Midbrain (tissue), 1 donor: ENCODE measurements at places on chromosomes 3 and 15.

DNA sequence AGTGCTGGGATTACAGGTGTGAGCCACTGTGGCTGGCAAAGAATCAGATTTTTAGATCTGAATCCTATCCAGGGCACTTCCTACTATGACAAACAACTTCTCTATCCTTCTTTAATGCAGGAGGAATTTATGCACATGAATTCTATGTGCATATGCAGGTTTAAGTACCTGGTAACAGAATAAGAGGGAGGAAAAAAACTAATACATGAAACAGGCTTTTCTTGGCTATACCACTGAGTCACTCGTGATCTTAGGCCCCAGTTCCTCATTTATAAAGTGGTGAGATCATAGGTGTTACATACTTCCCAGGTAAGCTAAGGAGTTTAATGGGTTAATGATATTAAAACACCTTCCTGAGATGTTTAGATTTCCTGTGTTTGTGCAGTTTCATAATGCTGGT, 108.2 kb downstream of the TP63 start:
- DNase-seq: no peak

- DNase-seq: no peak
These were observed 57.3 kb downstream of the ACAP2 start for GRCh38 chr3:195385526-195385925.

GRCh38 chr15:76973362-76973743, 21.6 kb upstream of the PSTPIP1 start:
- DNase-seq: peak; percentile 79

- DNase-seq: peak; percentile 76
These were observed 10.5 kb upstream of the SLITRK3 start for GRCh38 chr3:165206454-165207266.

- DNase-seq: no peak
These were observed 56.7 kb upstream of the CMTM8 start for GRCh38 chr3:32181796-32182195.

GRCh38 chr3:95810462-95810861, 1003.9 kb upstream of the EPHA6 start:
- DNase-seq: no peak

DNA sequence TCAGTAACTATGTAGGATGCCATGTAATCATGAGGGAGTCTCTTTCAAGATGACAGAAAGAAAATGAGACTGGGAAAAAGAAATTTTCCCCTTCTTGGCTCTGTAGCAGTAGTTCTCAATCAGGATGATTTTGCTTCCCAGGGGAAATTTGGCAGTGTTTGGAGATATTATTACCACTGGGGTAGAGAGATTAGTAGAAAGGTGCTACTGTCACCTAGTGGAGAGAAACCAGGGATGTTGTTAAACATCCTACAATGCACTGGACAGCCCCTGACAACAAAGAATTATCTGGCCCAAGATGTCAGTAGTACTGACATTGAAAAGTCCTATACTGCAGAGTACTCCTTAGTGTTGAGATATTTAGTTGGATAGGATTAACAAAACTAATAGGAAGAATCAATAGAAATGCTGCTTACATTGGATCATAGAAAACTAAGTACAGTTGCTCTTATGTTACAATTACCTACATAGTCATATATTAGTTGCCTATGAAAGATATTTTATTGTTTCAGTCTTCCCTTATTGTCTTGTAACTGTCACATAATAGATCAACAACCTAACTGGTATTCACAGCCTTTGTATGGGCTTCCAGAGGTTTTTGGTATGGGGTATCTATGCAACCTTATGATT, 433.3 kb downstream of the RAP2B start:
- DNase-seq: no peak

GRCh38 chr3:41363830-41364523, 164.7 kb downstream of the CTNNB1 start:
- DNase-seq: no peak

DNA sequence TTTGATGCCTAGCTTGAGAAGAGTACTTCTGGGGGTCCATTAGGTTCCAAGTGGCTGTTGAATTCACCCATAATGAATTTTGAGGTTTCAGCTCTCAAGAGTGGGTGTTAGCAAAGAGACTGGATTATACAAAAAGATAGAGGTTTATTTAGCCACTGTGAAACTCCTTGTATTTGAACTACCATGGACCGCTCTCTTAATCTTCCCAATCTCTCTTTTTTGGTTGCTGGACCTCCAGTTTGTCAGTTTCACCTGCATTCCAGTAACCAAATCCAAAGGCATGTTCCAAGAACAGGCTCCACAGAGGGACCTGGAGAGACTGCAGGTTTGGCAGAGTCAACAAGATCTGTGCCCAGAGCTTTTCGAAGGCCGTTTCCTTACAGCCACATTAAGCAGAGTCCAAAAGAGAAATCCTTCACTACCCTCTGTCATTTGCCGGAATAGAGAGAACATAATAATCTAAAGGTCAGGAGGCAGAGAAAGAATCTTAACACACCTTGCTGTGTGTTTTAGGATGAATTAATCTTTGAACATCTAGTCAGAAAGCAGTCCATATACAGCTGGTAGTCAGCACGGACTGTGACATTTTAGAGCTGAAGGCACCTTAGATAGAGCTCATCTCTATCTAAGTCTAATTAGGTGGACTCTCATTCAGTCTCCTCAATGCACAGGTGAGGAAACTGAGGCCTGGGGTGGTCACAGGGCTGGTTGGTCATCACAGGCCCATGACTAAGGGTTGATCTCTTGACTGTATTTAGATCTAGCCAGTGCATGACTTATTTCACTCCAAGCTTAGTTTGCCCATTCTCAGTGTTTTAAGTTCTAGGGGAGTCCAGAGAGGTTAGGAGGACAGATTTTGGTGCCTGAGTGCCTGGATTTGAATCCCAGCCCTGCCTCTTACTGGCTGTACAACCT, 1.3 kb downstream of the ABHD2 start:
- DNase-seq: no peak

DNA sequence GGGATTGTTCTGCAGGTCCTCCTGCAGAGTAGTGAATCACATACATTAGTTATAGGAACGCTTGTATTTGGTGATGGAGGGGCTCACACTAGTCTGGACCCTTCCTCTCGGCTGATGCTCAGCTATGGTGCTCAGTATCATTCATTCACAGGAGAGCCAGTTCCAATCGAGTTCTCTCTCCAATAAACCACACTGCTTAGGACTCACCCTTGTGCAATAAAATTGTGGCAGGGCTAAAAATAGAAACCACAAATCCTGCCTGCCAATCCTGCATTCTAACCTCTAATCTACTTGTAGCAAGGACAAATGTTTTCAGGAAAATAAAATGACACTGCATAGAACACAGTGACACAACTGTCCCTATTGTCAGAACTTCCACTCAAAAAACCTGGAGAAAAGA, 138.4 kb upstream of the TBL1XR1 start:
- DNase-seq: no peak

- DNase-seq: no peak
These were observed 52.8 kb downstream of the RGMA start for GRCh38 chr15:93035953-93036810.

DNA sequence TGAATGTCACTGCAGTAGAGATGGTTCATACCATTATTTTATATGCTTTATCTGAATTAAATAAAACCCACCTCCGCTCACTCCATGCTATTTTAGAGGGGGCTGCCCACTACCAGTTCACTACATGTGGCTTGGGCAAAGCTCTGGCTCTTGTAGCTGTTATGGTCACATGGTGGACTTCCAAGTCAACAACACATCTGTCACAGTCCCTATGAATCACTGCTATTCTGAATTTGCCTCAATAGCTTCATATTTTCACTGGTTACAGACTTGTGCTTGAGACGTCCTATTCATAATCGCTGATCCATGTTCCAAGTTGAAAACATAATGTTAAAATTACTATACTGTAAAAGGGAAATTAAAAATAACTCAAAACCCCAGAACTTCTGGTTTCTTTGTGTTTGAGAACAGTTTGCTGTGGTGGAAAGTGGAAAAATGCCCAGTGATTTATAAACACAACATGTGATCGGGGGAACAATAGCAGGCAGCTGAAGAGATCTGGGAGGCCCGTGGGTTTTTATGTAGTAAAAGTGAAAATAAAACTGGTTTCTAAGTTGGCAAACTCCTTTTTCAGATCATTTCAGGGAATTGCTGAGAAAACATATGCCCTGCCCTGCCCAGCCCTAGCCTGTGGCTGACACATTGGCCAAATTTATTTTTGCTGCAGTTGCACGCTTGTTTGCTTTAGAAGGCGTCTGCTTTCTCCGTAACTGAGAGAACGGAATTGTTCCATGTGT, 128.8 kb upstream of the PRR23C start:
- DNase-seq: peak; percentile 84

- DNase-seq: no peak
These were observed 31.8 kb upstream of the SFMBT1 start for GRCh38 chr3:53077476-53078220.

- DNase-seq: no peak
These were observed 43.4 kb downstream of the GOLGA6A start for GRCh38 chr15:74038707-74039655.

GRCh38 chr3:32448686-32449474, 53.8 kb downstream of the CMTM6 start:
- DNase-seq: peak; percentile 4

- no peak for DNase-seq
These were observed 417.0 kb downstream of the ROBO2 start for GRCh38 chr3:77456906-77457305.

GRCh38 chr15:53549697-53550305, 209.7 kb downstream of the WDR72 start:
- DNase-seq: no peak

GRCh38 chr3:111200027-111200426, 128.4 kb downstream of the NECTIN3 start:
- DNase-seq: no peak

- peak; percentile 53 for DNase-seq
These were observed 532 bp downstream of the B4GALT4 start for GRCh38 chr3:119240101-119240590.

GRCh38 chr3:195556390-195556789, 13.3 kb upstream of the PPP1R2 start:
- DNase-seq: peak; percentile 36

- peak; percentile 27 for DNase-seq
These were observed at the start of gene CNTN3 for GRCh38 chr3:74614107-74614967. Gene CNTN3, minus strand, starts transcription at chr3:74614659. Its CDS starts 93,547 bp downstream, at chr3:74521112.

DNA sequence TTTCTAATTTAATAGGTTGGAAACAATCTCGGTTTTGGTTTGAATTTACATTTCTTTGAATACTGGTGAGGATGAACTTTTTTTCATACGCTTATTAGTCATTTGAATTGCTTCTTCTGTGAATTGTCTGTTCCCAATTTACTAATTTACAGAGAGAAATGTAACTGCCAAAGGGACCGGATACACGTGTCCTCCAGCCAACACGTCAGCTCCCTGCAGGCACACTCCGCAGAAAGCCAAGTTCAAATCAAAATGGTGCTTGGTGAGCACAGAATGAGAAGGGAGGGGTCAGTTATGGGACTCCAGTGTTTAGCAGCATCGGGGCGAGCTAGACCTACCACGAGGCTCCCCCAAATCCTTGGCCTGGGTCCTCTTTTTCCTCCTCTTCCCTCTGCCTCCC, 10.8 kb upstream of the TSEN2 start:
- DNase-seq: no peak

DNA sequence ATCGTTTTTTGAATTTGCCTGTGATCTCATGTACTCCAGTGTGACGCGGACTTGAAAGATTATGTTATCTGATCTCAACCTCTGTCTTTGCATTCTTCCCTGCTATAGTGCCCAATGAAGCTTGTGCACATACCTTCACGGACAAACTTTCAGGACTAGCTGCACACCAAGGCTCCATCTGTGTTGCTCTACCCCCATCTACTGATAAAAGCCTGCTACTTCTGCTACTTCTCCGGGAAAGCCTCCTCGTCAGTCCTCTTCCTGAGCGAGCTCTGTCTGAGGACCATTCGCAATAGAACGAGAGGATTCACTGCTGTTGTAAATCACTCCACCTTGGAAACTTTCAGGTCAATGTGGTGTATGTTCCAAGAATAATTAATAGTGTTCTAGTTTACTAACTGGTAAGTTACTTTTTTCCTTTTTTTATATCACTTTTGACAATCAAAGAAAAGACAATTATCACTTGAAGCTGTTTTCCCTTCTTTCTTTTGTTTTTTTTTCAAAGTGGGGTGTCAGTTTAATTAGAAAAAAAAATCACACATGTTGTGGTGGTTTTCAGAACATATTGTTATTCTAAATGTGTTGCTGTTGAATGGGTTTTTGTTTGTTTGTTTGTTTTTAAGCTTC, 217.6 kb downstream of the ARRDC4 start:
- peak; percentile 62 for DNase-seq

DNA sequence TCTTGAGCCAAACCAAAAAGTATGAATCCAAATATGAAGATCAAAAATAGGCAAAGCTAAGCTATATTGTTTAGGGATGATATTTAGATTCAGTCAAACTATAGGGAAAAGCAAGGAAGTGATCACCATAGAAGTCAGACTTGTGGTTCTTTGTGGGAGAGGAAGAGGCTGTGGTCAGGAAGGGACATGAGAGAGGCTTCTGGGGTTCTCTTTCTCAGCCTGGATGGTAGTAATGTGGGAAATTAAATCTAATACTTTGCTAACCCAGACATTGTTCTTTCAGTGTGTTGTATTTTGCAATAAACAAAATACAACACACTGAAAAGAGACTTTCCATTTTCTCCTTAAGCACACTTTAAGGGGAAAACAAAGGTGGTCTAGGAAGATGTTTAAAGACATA, 3.1 kb downstream of the CX3CR1 start:
- no peak for DNase-seq

DNA sequence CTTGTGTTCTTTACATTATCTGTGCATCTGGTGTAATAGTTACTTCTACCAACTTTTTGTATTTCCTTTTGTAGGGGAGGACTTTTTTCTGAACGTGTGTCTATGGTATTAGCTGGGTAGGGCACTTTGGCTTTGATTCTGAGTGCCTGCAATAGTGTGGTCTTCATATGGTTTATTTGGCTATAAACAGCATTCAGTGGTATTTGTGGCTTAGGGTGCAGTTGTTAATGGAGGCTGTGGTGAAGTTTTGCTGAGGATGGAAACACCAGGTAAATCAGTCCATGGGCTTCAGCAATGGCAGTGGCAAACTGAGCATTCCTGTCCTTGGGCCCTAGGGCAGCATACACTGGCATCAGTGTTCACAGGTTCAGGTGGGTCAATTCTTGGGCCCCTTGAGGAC, 230.6 kb upstream of the CTNNB1 start:
- DNase-seq: no peak

DNA sequence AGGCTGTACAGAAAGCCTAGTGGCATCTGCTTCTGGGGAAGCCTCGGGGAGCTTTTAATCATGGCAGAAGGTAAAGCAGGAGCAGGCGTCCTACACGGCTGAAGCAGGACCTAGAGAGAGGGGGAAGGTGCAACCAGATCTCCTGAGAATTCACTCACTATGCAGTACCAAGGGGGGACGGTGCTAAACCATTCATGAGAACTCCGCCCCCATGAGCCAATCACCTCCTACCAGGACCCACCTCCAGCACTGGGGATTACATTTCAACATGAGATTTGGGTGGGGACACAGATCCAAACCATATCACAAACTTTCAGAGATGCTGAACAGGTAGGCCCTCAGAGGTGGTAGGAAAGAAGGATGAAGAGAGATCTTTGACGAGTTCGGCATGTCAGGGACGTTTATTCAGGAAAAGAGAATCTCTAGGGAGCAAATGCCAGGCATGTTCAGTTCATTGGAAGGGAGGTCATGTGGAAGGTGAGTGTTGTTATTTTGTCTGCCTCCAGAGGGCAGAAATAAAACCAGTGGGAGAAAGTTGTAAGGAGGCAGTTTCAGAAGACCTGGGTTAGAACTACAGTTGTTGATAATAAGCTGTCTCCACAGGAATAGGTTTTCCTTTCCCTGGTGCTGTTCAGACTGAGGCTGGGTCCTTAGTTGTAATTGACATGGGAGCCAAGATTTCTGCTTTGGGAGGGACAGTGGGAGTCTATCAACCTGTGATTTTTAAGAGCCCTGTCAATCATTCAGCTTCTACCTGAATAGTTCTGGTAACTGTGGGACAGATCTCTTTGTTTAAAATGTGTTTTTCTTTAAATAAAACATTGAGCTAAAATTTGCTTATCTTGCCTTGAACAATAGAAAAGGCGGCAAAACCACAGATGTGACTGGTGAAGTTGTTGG, 4.3 kb upstream of the FNDC3B start:
- DNase-seq: peak; percentile 11
